ENCODE measurements at places on chromosomes 2 and 18. TPM values are rescaled to one million over a fixed set of nuclear protein-coding genes. Genes with fewer than 3 reads are reported as not detected.
A peak's percentile ranks its signal among the peaks of the same experiment; 100 is the strongest.

The C1GALT1C1L gene
- total RNA-seq = 0.99 TPM

- no peak for DNase-seq
Measured at GRCh38 chr2:1544478-1545069, 131.3 kb downstream of the TPO start.

The SLC4A5 gene
- 7.2 TPM for total RNA-seq

- DNase-seq = no peak
Measured at GRCh38 chr2:217331523-217332416, 471.9 kb upstream of the TNP1 start.

DNA sequence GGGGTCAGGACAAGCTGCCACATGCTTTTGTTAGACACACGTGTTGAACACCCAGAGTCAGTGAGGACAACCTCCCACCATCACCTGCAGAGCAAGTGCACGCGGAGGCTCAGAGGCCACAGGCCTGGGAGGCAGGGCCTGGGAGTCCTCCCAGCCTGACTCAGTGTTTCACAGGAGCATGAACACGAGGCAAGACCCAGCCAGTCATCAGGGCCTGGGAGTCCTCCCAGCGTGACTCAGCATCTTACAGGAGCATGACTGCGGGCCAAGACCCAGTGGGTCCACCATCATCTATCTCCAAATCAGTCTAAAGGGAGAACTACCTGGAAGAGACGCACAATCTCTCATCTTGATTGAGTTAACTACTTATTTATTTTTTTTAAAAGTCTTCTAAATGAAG lies 112.6 kb upstream of the PXDN start:
- no peak for DNase-seq

- no peak for DNase-seq
Measured at GRCh38 chr2:151051574-151052220, 210.0 kb downstream of the RBM43 start.

DNA sequence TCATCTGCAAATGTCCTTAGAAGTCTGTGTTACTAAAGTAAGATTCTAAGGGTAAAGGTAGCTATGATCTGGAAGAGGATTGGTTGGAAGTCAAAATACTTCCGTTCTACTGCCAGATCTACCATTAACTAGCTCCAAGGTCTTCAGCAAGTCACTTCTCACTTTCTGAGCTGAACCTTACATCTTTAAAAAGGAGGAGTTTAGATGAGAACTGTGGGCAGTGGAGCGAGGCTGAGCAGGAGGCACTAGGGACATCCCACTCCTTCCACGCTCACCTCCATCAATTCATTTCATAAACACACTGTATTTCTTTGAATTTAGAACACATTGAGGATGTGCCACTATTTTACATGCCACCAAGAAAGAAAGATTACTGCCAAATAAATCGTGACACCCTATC lies 143.0 kb downstream of the ABCA12 start:
- no peak for DNase-seq

- DNase-seq = no peak
Measured at GRCh38 chr2:105777506-105778055, 32.9 kb downstream of the NCK2 start.

The TGFA gene
- total RNA-seq = 17.8 TPM

- no peak for DNase-seq
Measured at GRCh38 chr2:189129971-189130370, 49.6 kb downstream of the COL5A2 start.

- no peak for DNase-seq
Measured at GRCh38 chr2:41998186-41999127, 49.4 kb upstream of the PKDCC start.

DNA sequence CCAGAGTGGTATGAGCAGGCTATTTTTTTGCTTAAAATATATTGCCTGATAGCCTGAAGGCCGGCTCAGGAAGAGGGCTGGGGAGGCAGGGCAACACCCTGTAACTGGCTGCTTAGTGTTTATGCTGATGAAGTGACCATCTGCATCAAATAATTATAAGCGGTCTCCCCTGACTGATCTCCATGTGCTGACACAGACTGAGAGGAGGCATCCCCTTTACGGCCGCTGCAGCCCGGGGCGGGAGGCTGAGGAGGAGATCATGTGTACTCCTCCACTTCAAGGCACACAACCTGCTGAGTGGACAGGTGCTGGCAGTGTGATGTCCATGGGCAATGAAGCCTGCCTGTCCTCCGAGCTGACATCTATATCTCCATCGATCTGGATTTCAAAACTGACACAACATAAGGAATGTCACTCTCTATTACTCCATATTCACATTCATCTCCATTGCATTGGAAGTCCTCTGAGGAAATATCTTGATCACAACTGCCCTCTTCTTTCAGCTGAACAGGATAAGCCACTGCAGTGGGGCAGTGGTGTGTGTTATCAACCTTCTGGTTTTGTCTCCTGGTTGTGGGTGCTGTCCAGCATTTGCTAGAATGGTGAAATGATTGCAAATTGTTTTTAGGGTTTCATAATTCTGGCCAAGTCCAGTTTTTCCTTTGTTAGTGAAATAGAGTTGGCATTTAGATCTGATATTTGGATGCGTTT lies 143.5 kb downstream of the AQP4 start:
- no peak for DNase-seq

The LIMS4 gene
- total RNA-seq = 1.6 TPM

The SMCHD1 gene
- 83.8 TPM for total RNA-seq

DNA sequence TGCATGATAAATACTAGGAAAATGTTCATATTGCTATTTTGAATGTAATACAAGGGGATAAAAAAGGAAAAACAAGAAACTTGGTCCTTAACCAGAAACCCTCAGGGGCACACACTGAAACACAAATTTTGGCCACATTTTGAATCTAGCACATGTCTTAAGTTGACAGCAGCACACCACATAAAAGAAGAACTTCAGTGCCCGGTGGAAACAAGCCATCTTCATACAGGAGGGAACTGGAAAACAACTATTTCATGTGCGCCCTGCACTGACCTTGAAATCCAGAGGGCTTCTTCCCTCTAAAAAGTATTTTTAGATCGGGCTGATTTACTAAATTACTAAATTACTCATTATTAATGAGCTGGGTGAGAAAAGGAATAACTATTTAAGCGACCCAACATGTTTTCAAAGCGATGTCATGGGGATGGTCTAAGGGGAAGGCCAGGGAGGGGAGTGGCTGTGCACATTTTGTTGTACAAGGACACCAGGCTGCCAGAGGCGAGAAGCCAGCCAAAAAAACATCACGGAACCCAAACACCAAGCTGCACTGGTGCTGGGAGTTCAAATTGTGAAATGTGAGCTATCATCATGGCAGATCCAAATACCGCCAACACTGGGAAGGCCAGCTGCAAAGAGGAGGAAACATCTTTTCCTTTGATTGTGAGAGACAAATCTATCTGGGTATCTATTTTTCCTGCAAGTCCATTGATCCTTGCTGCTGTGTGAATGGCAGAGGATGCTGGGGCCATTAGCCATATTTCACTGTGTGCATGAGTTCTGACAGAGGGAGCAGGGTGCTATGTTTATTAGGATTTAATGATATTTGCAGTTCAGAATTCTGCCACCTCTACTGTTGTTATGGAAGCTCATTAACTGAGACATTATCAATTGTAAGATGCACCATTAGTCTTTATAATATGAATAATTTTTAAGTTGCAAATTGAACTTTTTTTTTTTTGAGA lies 150.7 kb upstream of the LMAN1 start:
- no peak for DNase-seq

DNA sequence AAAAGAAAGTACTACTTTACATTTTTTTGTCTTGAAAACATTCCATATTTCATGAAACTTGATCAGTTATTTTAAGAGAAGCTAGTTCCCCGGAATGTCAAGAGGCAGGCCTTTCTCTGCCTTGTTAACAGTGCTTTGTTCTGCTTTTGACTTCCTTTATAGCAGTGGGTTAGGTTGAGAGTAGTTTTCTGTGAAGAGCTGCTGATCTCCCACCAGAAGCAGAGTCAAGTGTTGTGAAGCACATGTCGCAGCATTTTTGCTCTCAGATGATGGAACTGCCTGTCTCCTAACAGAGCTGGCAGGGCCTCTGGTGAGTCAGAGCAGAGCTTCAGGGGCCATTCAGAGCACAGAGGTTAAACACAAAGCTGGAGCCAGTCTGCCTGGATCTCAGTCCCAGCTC lies 871.8 kb downstream of the SLC4A3 start:
- DNase-seq = no peak

- peak; percentile 3 for DNase-seq
Measured at GRCh38 chr2:121304941-121305340, 19.9 kb upstream of the TFCP2L1 start.

The NPPC gene
- 0.36 TPM for total RNA-seq

DNA sequence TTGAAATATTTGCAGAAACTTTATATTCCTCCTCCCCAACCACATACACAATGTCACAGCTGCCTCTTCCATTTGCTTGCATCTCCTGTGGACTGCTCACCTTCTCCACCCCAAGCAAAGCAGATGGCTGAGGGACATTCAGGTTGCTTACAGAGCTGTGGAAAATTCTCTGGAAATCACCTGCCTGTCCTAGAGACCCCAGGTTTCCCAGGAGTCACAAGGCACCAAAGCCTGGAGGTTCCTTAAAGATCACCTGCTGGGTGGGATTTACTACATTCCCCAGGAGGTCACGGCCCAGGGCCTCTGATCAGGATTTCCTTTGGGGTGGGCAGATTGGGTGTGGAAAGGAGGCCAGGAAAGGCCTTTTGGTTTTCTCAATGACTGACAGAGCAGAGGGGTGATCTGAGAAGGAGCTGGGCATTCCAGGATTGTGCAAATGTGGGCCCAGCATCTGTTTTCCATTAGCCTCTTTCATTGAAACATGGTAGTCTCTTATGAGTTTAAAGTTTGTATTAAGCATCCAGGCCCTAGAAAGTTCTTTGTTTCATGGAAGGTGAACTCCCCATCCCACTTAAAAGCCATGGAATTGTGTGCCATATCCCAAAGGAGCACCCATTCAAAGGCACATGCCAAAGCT lies 410.7 kb upstream of the TNP1 start:
- DNase-seq = no peak

GRCh38 chr2:193965263-193965662 lies 1691.8 kb upstream of the SLC39A10 start:
- no peak for DNase-seq

- peak; percentile 85 for DNase-seq
Measured at GRCh38 chr2:98869272-98869641, 66.8 kb downstream of the CRACDL start.

DNA sequence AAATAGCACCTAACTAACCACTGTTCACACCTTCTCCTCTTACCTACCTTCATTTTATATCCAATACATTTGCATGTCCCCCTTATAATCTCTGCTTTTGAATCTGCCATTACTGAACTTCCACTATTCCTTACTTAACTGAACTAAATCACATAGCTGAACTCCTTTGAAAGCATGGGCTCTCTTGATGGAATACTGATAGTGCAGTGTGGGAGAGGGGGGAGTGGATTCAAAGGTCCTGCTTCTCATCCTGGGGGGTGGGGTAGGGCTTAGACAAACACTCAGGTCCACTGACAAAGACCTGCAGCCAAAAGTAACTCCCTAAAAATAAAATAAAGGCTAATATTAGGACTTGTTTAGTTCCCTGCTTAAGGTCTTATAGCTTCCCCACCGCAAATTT lies 8.6 kb downstream of the MCEE start:
- no peak for DNase-seq

The RETREG2 gene
- 79.6 TPM for total RNA-seq

DNA sequence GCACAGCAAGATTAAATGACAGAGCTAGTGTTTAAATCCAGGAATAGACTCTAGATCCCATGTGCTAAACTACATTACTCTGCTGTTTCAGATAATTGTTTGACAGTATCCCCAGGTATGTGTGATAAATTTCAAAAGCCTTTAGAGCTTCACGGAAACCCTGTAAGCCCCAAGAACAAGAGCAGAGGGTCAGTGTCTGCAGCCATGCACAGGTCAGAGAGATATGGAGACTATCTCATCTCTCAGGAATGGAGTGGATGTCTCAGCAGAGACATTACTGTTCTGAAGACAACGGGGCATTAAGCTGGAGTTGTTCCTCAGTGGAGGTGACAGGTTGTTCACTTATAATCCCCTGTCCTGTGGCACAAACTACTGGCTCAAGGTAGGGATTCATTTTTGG lies 139.1 kb upstream of the FOSL2 start:
- DNase-seq = no peak

GRCh38 chr2:134776836-134777235 lies 58.0 kb upstream of the TMEM163 start:
- no peak for DNase-seq

GRCh38 chr2:128363934-128364361 lies 45.3 kb upstream of the HS6ST1 start:
- no peak for DNase-seq

The HOXD1 gene
- 11.1 TPM for total RNA-seq

DNA sequence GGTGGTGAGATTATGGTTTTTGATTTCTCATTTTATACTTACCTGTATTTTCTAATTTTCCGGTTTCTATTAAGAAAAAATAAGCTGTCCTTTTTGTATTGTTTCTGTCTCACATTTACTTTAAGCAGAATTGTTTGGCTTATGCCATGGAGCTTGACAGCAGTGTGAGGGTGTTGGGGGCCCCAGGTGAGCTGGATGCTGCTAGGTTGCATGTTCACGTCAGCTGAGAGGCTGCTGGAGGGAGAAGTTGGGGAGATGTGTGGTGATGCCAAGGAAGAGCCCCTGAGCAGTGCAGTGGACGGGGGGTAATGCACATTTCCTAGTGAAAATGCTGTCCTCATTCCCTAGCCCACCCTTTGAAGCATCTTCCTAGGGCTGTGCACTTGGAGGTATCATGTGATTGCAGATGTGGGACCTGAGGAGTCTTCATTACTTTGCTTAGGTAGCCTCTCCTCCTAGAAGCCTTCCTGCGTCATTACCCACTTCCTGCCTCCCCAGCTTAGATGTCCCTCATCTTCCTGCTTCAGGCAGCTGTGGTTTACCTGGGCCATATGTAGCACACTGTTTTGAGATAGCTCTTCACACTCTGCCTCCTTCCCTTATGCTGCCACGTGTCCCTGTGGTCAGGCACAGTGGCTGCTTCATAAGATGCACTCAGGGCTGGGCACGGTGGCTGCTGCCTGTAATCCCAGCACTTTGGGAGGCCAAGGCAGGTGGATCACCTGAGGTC lies 16.2 kb downstream of the ATG16L1 start:
- DNase-seq = no peak
